ENCODE measurements at places on chromosomes 13 and 19.
A peak's percentile ranks its signal among the peaks of the same experiment; 100 is the strongest.

DNA sequence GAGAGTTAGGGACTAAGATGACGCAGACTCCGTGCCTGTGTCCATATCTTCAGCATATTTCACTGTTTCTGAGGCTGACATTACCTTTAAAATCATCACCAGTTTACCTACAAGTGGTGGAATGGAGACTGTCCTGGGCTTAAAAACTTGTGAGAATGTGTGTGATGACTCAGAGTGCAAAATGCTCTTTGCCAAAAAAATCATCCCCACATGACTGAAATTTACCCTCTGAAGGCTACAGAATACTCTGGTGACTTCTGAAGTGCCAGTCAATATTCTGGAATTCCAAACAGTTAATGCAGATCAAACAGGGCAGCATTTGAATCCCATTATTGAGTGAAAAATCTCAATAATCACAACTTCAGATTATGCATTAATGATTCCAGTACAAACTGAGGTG lies 901.4 kb downstream of the EFNB2 start:
- no peak for DNase-seq

- no peak for DNase-seq
Observed at GRCh38 chr13:79468819-79469218, 12.1 kb upstream of the NDFIP2 start.

DNA sequence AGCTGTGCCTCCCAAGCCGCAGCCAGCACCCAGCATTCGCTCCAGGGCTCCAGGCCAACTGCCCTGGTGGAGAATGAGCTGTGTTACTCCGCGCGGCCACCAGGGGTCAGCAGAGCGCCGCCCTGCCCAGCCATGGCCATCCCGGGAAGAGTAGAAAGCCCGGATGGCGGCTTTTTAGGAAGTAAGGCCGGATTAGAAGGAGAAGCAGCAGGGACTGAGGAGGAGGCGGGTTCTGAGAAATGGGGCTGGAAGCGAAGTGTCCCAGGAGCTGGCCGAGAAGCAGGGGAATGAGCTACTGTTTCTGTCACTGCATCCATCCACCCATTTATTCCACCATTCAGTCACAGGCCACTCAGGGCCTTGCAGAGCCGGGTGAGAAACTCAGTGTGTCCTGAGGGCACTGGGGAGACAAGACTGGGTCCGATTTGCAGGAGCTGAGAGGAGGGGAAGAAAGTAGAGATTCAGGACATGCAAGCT lies 6.6 kb upstream of the NPAS1 start:
- DNase-seq: peak; percentile 55

DNA sequence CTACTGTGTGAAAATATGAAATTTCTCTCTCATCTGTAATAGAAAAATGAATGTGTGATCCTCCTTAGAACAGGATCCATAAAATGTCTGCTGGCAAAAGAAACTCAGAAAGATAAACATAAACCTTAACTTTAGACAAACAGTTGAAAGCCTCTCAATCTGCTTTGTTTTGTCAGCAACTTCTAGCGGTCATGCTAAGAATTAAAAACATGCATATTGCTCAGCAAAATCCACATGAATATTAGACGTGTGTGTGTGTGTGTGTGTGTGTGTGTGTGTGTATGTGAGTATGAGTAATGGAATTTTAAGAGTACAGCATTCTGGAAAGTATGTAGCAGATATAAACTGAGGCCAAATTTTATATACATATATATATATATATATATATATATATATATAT lies 1779.2 kb upstream of the MIR17HG start:
- no peak for DNase-seq

DNA sequence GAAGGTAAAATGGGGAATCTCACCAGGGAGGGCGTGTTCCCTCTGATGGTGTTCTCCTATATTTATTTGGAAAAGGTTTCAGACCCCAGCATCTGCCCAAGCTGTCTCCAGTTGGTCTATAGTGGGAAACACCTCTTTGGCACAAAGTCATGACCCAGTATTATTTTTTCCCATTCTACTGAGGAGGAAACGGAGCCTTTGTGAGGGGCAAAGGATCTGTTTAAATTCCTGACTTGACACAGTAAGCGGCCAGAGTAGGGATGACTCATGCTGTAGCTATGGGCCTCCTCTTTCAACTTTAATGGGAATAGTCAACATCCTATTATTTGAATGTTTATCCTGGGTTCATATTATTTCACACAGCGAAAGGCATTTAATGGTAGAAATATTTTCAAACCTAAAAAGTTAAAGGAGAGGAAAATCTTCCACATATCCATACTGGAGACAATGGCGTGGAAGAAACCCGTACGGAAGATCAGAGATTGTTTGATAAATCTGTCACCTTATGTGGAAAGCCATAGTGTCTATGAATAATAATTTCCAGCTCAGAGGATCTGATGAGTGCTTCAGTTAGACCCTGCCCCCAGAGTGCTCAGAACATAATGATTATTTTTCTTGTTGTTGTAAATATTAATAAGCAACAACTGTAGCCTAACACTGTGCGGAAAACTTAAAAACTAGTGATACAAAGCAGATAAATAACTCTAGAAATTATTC lies 126.0 kb downstream of the FOXO1 start:
- no peak for DNase-seq

DNA sequence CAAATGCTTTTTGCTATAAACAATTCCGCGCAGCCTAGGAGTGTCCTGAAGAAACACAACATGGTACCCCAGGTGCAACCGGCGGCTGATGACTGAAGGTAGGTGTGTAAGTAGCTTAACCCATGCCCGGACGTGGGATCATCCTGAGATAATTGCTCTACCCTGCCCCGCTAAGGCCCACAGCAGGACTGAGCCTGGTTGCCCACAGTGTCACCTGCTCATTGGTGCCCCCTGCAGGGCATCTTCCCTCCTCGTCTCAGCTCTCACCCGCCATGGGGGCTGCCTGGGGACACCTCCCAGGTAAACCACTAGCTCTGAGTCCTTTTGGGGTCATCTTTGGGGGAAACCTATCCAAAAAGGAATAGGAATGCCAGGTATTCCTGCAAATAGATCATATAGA lies 22.3 kb downstream of the TMEM161A start:
- peak; percentile 19 for DNase-seq

GRCh38 chr13:46947425-46948191 lies 50.8 kb upstream of the HTR2A start:
- DNase-seq: no peak

- DNase-seq: no peak
Observed at GRCh38 chr19:5553892-5554291, 13.9 kb downstream of the TINCR start.

GRCh38 chr19:55101261-55101660 lies 16.2 kb downstream of the PPP1R12C start:
- no peak for DNase-seq

DNA sequence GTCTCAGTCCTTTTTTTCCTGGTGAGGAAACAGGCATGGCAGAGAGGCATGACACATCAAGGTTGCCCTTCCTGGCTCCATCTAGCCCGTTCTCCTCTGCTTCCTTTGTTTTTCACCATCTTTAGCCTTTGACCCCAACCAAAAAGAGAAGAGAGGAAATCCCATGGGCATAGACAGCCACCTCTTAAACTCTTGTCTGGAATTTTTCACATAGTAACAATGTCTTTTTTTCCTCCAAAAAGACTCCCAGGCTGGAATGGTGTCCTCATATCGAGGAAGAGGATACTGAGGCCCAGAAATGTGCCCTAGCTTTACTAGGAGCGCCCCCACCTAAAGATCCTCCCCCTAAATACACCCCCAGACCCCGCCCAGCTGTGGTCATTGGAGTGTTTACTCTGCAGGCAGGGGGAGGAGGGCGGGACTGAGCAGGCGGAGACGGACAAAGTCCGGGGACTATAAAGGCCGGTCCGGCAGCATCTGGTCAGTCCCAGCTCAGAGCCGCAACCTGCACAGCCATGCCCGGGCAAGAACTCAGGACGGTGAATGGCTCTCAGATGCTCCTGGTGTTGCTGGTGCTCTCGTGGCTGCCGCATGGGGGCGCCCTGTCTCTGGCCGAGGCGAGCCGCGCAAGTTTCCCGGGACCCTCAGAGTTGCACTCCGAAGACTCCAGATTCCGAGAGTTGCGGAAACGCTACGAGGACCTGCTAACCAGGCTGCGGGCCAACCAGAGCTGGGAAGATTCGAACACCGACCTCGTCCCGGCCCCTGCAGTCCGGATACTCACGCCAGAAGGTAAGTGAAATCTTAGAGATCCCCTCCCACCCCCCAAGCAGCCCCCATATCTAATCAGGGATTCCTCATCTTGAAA lies at the start of gene GDF15:
GDF15 (plus strand) TSS at position 484 of the 868 bp plus-strand sequence; CDS start at position 516, 32 bp downstream.
- DNase-seq: no peak

- no peak for DNase-seq
Observed at GRCh38 chr13:63954683-63955082, 2539.0 kb upstream of the PCDH20 start.

- no peak for DNase-seq
Observed at GRCh38 chr19:56301155-56301554, 13.5 kb downstream of the ZSCAN5A start.

DNA sequence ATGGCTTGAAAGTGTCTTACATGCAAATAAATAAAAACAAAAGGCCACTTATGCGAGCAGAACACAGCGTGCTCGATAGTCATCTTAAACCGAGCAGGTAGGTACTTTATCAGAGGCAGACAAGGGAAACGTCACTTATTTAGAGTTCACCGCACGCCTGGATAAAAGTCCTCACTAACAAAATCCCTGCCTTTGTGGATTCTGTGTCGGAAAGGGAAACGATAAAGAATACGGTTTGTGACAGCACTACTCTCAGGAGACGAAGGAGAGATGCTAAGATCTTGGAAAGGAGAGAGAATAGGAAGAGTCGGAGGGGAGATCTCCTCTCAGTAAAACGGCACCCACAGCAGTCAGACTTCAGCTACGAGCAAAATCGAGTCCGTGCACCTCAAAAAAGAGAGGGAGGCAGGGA lies 581 bp downstream of the RCBTB1 start:
- DNase-seq: peak; percentile 10

DNA sequence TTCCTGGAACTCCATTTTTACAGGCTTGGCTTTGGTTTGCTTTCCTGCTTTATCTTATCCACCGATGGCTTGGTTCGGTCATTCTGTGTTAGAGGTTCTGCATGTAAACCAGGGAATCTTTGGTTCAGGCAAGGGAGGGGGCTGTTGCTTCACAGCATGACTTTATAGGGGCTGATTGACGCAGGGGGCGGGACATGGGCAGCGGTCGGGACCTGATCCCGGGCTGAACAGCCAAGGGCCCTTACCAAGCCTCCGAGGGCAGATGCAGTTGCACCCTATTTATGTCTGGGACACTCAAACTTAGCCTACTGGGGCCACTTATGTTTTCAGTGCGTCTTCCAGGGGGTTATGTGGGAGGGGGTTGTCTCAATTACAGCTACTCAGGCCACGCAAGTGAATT lies 312.4 kb downstream of the ZNF536 start:
- DNase-seq: no peak

GRCh38 chr13:80612804-80613203 lies 271.9 kb upstream of the SPRY2 start:
- DNase-seq: no peak

DNA sequence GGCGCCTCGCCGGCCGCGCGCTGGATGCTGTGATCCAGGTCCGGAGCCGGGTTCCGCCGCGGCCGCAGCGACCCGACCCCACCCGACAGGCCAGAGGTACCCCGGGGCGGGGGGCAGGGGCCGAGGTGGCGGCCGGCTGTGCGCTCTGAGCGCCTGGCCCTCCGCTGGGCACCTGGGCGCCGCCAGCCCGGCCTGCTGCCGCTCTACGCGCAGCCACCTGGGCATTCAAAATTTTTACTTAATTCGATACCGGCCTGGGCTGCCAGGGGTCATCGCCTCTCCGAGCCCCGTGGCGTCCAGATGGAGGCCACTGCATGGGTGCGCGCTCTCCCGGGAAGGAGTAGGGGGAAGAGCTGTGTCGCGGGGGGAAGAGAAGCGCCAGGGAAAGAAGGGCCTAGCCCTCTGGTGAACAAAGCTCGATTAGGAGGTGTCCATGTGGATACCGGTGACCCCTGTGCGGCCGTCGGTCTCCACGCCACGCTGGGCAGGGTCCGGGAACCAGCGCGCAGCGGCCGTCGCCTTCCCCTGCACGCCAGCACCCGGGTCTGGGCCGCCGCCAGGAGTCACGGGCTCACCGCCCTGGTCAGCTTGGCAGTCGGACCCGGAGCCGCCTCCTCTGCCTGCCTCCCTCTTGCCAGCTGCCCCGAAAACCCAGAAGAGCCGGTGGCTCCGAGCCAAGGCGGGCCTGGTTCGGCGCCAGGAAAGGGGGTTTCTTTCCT lies 666 bp downstream of the BIVM start:
- no peak for DNase-seq

DNA sequence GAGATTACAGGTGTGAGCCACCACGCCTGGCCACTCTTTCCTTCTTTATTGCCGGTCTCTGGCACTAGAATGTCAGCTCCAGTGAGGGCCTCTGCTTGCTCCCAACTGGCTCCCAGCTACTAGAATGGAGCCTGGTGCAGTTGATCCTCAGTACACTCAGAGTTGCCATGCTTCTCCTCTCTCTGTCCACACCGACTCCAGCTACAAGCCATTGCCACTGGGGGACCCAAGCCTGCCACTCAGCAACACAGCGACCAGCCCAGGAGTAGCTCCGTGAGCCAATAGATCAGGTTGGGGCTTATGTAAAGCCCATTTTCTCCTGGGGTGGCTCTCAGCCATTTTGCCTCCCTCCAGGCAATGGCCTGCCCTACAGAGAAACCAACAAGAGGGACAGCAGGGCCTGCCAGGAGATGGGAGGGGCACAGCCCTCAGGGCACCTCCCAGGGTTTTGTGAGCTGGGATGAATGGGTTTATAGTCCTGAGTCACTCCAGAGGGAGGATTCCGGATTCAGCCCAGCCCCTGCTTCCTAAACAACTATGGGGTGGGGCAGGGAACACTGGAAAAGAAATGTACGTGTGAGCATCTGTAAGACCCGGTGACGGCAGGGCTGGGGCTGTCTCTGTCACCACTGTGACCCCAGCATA lies 36.5 kb downstream of the OPA3 start:
- DNase-seq: no peak

DNA sequence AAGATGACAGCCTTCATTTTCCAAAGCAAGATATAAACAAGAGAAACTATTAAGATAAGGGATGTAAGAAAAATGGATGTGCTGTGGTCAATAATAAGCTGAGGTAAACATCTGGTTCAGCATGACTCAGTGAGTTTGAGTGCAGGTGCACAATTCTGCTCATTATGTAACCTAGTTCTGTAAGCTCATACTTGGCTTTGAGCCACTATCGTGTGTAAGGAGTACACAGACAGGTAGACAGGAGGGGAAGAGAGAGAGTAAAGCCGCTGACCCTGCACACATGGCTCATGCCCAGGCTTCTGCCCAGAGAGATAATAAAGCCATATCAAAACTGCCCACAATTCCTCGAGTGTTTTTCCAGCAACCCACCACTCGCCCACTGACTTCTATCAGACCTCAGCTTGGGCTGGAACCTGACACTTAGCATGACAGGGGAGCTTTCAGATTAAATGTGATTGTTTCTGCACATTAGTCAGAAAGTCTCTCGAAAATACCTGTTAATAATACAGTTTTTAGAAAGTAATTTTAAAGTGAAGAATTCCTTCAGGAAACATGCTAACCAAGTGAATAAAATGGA lies 51.7 kb downstream of the ZNF91 start:
- DNase-seq: no peak
